Activated CD8-positive, alpha-beta T cell treated with anti-CD3 and anti-CD28 coated beads, Interleukin-2, amount 10 ng/mL, durations not matched to agents 7 days and 5 days (primary cell): ENCODE measurements at places on chromosomes 12 and 14. TPM values are rescaled to one million over a fixed set of nuclear protein-coding genes. Genes with fewer than 3 reads are reported as not detected.

- no peaks in the 10 kb centered on the region for H3K4me1 ChIP-seq
- H3K4me3 ChIP-seq: no peak overlapping the region
- H3K27me3 ChIP-seq: no peaks in the 10 kb centered on the region
- no peak overlapping the region for H3K27ac ChIP-seq
- DNase-seq: no peak
These were observed 139.5 kb upstream of the AEBP2 start for GRCh38 chr12:19299765-19300164.

Gene MVK
- 25.0 TPM for total RNA-seq

Gene ARHGAP9
- 248 TPM for total RNA-seq

DNA sequence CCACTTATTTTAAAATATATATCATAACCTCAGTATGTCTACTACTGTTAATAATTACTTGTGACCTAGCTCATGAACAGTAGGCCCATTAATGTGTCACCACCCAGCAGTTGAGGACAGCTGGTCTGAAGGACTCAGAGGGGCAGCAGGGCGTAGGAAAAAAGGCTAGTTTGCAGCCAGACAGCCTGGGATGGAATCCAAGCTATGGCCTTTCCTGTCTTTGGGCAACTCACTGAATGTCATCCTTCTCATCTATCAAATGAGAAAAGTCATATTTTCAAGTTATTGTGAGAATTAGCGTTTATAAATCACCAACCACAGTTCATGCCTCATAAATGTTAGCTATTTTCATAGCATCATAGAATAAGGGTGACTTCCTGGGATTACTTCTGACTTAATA lies 12.3 kb downstream of the DENND5B start:
- no peak overlapping the region for H3K27ac ChIP-seq
- no peak for DNase-seq
- no peak overlapping the region for H3K4me3 ChIP-seq

DNA sequence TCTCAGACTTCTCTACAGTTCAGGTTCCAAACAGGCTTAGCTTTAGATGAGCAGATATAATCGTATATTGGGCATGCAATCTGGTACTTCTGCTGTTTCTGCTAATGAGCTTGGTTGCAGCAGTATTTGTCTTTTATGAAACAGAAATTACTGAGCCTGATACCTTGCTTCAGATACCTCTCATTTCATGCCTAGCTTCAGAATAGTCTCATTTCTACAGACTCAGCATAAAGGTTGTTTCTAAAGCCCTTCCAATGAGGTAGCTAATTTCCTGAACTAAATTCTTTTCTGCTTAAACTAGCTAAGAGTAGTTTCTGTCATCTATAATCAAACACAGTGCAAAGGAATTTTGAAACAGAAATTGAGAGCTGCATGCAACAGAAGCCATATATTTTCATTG lies 275.0 kb upstream of the KITLG start:
- no peak overlapping the region for H3K4me3 ChIP-seq
- H3K4me1 ChIP-seq: no peaks in the 10 kb centered on the region
- H3K27me3 ChIP-seq: no peaks in the 10 kb centered on the region
- no peaks in the 10 kb centered on the region for H3K36me3 ChIP-seq

- peaks cover 2% of the 10 kb centered on the region for H3K36me3 ChIP-seq
- H3K4me3 ChIP-seq: no peak overlapping the region
- H3K4me1 ChIP-seq: peaks cover 5% of the 10 kb centered on the region
- no peak for DNase-seq
- no peak overlapping the region for H3K27ac ChIP-seq
These were observed 22.4 kb downstream of the ADCK1 start for GRCh38 chr14:77822307-77822706.

DNA sequence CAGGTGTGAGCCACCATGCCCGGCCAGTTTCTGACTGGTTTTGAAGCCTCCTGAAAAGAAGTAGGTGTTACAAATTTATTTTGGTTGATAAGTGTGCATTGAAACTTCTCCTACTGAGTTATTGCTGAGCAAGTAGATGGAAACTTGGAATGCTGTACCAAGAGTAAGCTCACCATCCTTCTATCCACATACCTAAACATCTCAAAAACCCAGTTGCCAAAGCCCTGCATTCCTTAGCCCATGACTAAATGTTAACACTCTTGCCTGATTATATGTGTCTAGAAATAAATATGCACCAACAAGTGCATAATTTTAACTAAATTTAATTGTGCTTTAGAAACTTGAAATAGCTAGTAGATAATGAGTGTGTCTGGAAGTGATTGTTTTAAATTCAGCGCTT lies 357.8 kb downstream of the DUSP6 start:
- H3K4me1 ChIP-seq: no peaks in the 10 kb centered on the region
- no peak overlapping the region for H3K27ac ChIP-seq
- no peak overlapping the region for H3K4me3 ChIP-seq
- no peaks in the 10 kb centered on the region for H3K36me3 ChIP-seq
- no peak for DNase-seq
- peaks cover 25% of the 10 kb centered on the region for H3K27me3 ChIP-seq

Gene FLVCR2
- 0.79 TPM for total RNA-seq

- DNase-seq: peak; percentile 89
- peaks cover 13% of the 10 kb centered on the region for H3K36me3 ChIP-seq
These were observed 166.1 kb upstream of the CCND2 start for GRCh38 chr12:4107436-4107878.

DNA sequence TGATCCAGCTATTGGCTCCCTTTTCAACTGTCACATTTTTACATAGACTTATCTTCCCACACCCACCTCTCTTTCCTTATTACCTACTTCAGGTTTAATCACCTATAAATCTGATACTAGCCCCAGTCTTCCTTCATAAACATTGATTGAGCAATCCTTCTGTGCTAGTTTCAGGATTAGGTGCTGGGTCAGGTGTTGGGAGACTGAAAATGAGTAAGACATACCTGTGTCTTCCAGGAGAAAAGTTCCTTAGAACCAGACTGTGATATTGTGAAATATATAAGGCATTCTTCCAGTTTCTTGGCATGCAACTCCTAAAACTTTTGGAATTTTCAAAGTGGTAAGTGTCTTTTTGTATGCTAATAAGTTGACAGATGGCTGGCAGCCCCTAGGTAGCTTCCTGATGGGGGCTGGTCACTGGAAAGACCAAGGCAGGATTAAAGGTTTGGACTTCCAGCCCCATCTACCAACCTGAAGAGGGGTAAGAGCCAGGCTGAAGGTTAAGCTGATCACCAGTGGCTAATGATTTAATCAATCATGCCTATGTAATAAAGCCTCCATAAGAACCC lies 4.6 kb downstream of the ANO6 start:
- H3K27me3 ChIP-seq: no peaks in the 10 kb centered on the region
- DNase-seq: no peak

- H3K27me3 ChIP-seq: no peaks in the 10 kb centered on the region
- no peak overlapping the region for H3K27ac ChIP-seq
- H3K4me3 ChIP-seq: no peak overlapping the region
- H3K4me1 ChIP-seq: peaks cover 13% of the 10 kb centered on the region
These were observed 43.1 kb downstream of the STX2 start for GRCh38 chr12:130795906-130796305.

- no peaks in the 10 kb centered on the region for H3K4me1 ChIP-seq
- H3K27me3 ChIP-seq: no peaks in the 10 kb centered on the region
- H3K4me3 ChIP-seq: no peak overlapping the region
- no peaks in the 10 kb centered on the region for H3K36me3 ChIP-seq
- DNase-seq: no peak
These were observed 280.6 kb upstream of the CLEC14A start for GRCh38 chr14:38536376-38537038.

DNA sequence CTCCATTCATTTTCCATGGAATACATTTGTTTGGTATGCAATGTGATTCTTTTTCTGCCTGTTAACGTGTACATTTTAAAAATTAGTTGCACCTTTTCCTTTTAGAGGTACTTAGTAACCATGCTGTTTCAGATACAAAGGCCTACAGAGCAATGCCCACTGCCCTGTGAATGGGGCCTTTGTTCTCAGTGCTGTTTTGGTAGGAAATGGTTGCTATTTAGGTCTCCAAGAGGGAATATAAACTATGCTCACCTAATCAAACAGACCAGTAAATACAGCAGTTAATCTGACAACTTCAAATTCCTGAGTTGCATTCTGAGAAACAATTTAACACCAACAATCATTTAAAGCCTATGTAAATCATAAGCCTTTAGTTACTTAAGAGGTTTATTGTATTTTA lies 188.7 kb downstream of the BCAT1 start:
- no peaks in the 10 kb centered on the region for H3K4me1 ChIP-seq
- H3K4me3 ChIP-seq: no peak overlapping the region
- H3K27ac ChIP-seq: no peak overlapping the region

DNA sequence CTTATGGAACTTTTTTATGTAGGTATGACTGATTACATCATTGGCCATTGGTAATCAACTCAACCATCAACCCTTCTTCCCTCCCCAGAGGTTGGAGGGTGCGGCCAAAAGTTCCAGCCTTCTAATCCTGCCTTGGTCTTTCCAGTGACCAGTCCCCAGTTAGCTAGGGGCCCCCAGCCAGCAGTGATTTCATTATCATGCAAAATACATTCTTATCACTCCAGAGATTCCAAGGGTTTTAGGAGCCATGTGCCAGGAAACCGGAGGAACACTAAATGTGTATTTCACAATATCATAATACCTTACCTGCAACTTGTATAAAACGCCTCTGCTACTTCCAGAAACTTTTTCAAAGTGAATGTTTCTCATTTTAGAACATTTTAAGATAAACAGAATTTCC lies 181.5 kb upstream of the PELI2 start:
- H3K4me1 ChIP-seq: no peaks in the 10 kb centered on the region
- no peak overlapping the region for H3K27ac ChIP-seq
- peaks cover 5% of the 10 kb centered on the region for H3K27me3 ChIP-seq
- H3K36me3 ChIP-seq: no peaks in the 10 kb centered on the region
- no peak overlapping the region for H3K4me3 ChIP-seq
- DNase-seq: no peak

GRCh38 chr12:81147292-81147919 lies 69.5 kb downstream of the ACSS3 start:
- H3K36me3 ChIP-seq: no peaks in the 10 kb centered on the region
- no peaks in the 10 kb centered on the region for H3K27me3 ChIP-seq
- DNase-seq: no peak
- H3K4me1 ChIP-seq: no peaks in the 10 kb centered on the region

Gene SLC7A8
- 0.24 TPM for total RNA-seq

GRCh38 chr12:113238309-113238708 lies 17.0 kb downstream of the TPCN1 start:
- peaks cover 3% of the 10 kb centered on the region for H3K36me3 ChIP-seq
- no peak overlapping the region for H3K4me3 ChIP-seq
- H3K27me3 ChIP-seq: no peaks in the 10 kb centered on the region

Gene NDUFA12
- 253 TPM for total RNA-seq

Gene GLT8D2
- total RNA-seq: not detected

Gene ISCU
- total RNA-seq: 59.5 TPM

- no peaks in the 10 kb centered on the region for H3K27me3 ChIP-seq
- peaks cover 22% of the 10 kb centered on the region for H3K36me3 ChIP-seq
- no peak for DNase-seq
- no peak overlapping the region for H3K4me3 ChIP-seq
- peaks cover 9% of the 10 kb centered on the region for H3K4me1 ChIP-seq
- no peak overlapping the region for H3K27ac ChIP-seq
These were observed 57.1 kb downstream of the TRAFD1 start for GRCh38 chr12:112182499-112182898.

DNA sequence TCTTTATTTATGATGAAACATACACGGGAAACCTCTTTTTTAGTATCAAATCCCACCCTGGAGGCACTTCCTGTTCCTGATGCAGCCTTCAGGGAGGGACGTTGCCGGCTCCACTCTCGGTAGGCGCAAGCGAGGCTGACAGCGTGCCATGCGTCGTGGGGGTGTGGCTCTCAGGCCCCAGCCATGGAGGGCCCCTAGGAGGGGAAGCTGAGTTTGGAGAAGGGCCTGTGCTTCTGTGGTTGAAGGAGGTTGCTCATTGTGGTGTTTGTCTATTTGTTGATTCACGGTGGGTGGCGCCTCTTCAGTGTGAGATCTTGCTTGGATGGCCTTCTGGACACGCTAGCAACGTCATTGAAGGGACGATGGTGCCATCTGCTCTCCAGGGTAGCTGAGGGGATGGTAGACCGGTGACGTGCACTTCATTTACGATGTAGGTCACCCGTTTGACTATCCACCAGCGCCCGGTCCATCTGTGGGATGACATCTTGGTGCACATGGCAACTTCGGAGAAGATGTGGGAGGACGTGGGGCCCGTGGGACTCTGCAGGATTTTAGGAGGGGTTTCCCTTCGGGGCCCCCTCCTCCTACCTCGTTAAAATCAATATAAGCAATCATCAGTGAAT lies 126.3 kb upstream of the RTL1 start:
- H3K27ac ChIP-seq: no peak overlapping the region
- H3K36me3 ChIP-seq: no peaks in the 10 kb centered on the region
- no peaks in the 10 kb centered on the region for H3K4me1 ChIP-seq
- H3K4me3 ChIP-seq: no peak overlapping the region

GRCh38 chr12:79938843-79939242 lies 3.9 kb upstream of the PPP1R12A start:
- no peak overlapping the region for H3K27ac ChIP-seq
- H3K4me3 ChIP-seq: no peak overlapping the region
- DNase-seq: no peak
- H3K36me3 ChIP-seq: peaks cover 6% of the 10 kb centered on the region
- peaks cover 1% of the 10 kb centered on the region for H3K27me3 ChIP-seq

Gene TAS2R43
- total RNA-seq: 0.73 TPM

Gene SMIM41
- total RNA-seq: not detected

- H3K36me3 ChIP-seq: no peaks in the 10 kb centered on the region
- H3K27ac ChIP-seq: no peak overlapping the region
These were observed 58.8 kb upstream of the ACTN1 start for GRCh38 chr14:69037790-69038454.

- no peaks in the 10 kb centered on the region for H3K36me3 ChIP-seq
- H3K27ac ChIP-seq: no peak overlapping the region
- H3K4me1 ChIP-seq: peaks cover 13% of the 10 kb centered on the region
- H3K27me3 ChIP-seq: peaks cover 10% of the 10 kb centered on the region
These were observed 96.9 kb downstream of the SETD3 start for GRCh38 chr14:99383472-99384449.

Gene ISM2
- total RNA-seq: not detected

- peak overlapping the region; percentile 76 for H3K27ac ChIP-seq
- no peaks in the 10 kb centered on the region for H3K27me3 ChIP-seq
- H3K36me3 ChIP-seq: peaks cover 5% of the 10 kb centered on the region
These were observed 37.2 kb downstream of the GABARAPL1 start for GRCh38 chr12:10249690-10250455.

DNA sequence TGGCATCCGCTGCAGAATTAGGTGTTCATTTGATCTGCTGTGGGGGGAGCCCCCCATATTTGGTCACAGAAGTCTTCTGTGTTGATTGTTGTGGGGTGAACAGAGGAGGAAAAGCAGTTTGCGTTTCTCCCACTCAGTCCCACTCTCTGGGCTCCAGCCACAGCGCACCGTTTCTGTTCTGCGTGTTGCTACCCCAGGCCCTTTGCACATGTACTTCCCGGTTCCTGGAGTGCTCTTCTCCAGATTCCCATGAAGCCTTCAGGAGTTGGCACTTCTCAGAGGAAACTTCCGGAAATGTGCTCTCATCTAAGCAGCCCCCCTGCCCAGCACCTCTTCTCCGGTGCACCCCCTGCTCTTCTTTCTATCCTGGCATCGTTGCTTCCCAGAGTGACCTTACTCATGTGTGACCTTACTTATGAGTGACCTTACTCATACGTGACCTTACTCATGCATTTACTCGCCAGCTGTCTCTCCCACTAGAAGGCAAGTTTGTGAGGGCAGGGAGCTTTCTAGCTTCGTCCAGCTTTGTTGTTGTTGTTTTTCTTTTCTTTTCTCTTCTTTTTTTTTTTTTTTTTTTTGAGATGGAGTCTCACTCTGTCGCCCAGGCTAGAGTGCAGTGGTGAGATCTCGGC lies 93.7 kb downstream of the SCARB1 start:
- H3K4me1 ChIP-seq: peaks cover 29% of the 10 kb centered on the region
- peaks cover 3% of the 10 kb centered on the region for H3K36me3 ChIP-seq
- H3K27me3 ChIP-seq: peaks cover 18% of the 10 kb centered on the region
- no peak overlapping the region for H3K4me3 ChIP-seq
- no peak overlapping the region for H3K27ac ChIP-seq

Gene TM7SF3
- 54.0 TPM for total RNA-seq
